Activated CD8-positive, alpha-beta memory T cell treated with anti-CD3 and anti-CD28 coated beads for 1 hour (primary cell): ENCODE measurements at places on chromosomes 6 and 20.

DNA sequence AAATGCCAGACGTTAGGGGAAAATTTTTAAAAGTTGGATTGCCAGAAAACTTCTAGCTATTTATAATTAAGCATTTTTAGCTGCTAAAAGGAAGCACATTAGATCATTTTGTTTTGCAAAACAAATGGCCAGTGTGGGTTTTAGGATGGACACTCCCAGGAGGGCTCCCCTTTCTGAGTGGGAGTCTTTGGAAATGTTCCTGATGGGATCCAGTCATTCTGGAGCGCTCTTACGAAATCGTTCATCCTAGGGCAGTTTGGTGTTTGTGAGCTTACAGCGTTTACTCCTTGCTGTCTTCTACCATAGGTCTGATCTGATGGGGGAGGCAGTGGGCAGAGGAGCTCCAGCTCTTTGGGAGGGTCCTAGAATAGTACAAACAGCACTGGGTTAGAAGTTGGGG, 14.7 kb downstream of the GNAS start:
- no peak for DNase-seq

GRCh38 chr20:54223751-54224150, 15.9 kb downstream of the PFDN4 start:
- DNase-seq, result no peak

DNA sequence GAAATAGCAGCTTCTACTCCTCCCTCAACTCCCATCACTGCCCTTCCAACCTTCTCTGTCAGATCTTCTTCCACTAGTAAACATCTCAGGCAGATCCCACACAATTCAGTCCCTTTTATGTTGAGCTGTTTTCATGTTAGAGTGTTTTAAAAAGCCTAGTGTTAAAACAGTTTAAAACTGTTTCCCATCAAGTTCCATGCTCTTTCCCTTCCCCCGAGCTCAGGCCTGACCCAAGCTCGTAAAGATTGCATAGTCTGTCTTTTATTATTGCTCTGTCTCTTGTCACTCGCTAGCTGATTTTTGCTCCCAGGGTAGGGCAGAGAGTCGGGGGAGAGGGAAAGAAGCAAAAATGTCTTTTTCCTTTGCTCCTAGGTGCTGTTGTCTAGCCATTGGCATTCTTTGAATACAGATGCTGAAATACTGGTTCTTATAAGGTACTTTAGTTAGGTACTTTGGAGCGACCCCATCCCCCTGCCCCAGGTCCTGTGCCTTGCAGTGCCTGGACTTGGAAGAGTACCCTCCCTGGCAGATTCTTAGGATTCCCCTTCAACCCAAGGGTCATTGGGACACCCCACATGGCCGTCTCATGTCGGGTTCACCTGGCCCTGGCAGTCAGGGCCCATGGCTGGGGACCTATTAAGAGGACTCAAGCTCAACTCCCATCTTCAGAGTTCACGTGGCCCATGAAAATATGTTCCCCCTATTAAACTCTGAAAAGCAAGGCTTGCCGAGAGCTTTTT, 101.2 kb upstream of the ARMC2 start:
- no peak for DNase-seq

- DNase-seq, result no peak
Measured at GRCh38 chr20:57998276-57998675, 230.2 kb downstream of the ANKRD60 start.

- no peak for DNase-seq
Measured at GRCh38 chr6:99590728-99591672, 15.6 kb upstream of the PRDM13 start.

- DNase-seq, result no peak
Measured at GRCh38 chr6:82589509-82590206, 226.0 kb downstream of the TPBG start.

DNA sequence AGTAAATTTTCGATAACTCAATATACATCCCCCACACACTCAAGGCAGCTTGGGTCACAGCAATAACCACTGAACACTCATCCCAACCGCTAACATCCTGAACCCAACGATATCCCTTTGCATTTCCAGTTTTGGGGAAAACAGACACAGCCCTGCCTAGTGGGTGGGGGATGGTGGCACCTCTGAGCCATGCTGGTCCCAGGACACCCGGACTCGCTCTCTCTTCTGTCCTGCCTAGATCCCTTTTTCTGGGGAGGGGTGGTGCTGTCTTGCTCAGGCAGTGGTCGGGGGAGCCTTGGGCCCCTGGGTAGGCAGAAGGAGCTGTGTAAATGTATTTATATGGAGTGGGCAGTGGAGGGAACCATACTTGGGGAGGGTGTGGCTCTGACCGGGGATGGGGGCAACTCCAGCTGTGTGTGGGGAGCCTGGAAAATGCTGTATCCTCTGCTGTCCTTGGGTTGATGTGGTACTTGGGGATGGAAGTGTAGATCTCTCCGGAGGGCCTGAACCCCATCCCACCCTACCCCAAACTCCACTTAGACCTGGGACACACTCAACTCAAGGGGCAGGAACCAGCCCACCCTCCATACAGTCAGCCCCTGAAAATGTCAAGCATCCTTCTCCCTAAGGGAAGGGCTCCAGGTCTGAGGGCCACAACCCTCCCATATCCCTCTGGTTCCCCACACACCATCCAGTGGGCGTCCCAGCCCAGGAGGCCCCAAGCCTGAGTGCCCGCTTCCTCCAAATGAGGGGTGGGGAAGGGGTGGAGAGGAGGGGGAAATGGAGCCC, 23.7 kb upstream of the SLC22A7 start:
- DNase-seq, result no peak

GRCh38 chr6:105838171-105838570, 248.0 kb upstream of the PRDM1 start:
- no peak for DNase-seq

DNA sequence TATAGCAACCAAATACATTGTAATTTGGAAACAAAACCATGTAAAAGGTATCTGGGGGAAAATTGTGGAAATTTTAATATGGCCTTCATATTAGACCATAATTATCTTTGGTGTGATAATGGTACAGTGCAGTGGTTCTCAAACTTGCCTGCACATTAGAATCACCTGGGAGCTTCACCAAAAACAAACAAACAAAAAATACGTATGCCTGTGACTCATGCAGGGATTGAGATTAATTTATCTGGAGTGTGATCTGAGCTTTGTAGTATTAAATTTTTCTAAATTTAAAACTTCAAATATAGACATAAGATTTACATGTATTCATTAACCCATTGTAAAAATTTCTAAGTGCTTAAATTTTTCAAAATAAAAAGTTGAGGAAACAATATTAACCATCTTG, 31.5 kb downstream of the ARHGAP18 start:
- no peak for DNase-seq

DNA sequence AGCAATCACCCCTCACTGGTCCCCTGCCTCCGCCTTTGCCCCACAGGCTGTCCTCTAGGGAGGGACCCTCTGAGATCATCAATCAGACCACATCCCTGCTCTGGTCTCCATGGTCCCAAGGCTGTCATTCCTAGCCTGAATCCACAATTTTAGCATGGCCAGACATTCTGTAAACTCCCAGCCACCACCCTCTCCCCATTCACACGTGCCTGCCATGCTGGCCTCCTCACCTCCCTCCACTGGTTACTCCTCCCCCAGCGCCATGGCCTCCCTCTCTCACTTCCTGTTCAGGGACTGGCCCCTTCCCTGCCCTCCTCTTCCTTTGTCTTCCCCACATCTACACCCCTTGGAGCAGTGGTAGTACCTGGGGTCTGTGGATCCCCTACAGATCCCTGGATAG, 150.7 kb upstream of the MLN start:
- DNase-seq, result no peak

DNA sequence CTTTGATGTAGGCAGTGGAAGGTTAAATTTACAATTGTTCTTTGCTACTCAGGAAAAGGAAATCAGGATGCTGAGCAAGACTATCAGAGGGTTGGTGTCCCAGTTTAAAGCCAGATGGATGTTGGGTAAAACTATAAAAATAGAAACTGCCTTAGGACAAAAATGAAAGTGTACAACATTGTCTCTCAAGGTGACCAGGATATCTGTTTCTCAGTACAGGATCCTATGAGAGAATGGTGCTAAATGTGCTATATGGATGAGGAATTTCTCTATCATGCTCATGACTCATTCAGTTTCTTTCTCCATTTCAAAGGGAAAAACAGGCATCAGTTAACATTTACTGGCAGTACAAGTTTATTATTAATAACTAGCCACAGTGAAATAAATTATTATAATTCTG, 534.2 kb upstream of the GJE1 start:
- no peak for DNase-seq

GRCh38 chr20:58264271-58264670, 35.8 kb upstream of the ANKRD60 start:
- no peak for DNase-seq

DNA sequence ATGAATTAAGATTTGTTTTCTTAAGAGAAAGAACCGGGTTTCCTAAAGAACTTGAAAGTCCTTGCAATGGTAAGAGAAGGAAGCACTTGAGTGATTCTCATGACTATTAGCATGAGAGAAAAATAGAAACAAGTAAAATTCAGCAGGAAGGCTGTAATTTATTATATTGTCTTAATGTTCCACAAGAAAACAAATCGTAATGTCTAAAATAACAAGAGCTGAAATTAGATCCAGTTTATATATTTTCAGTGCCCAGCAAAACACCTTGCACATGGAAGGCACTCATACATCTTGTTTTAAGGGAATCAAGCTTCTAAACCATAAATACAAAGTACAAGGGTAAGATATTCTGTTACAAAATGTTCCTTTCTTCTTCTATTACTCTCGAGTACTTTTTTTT, 229.4 kb upstream of the PLN start:
- DNase-seq, result no peak

GRCh38 chr6:142307963-142308748, 6.3 kb downstream of the ADGRG6 start:
- no peak for DNase-seq

DNA sequence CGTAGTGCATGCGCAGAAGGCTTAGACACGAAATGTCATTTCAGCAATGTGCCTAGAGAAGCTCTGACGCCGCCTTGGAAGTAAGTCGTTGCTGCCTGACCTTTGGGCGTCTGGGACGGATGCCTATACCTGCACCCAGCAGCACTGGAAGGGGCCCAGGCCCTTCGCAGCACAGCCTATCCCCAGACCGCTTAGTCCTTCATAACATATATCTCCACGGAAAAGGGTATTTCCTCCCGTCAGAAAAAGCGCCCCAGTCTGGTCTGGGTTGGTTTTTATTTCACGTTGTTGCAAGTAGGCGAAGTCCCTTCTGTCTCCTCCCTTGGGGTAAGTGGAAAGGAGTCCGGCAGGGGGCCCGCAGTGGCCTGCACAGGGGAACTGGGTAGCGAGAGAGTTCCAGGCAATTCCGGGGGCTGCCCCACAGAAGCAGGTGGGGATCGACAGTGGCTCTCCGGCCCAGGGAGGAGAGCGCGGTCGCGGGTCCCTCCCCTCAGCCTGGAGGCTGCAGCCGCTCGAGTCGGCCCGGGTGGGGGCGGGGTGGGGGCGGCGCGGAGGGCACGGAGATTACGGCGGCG, 559 bp upstream of the EYA4 start:
- no peak for DNase-seq

- no peak for DNase-seq
Measured at GRCh38 chr6:71268735-71269437, 19.7 kb upstream of the OGFRL1 start.

GRCh38 chr6:109237077-109237985, 142.0 kb downstream of the CEP57L1 start:
- DNase-seq, result no peak

GRCh38 chr6:683742-684440, 9.0 kb downstream of the EXOC2 start:
- DNase-seq, result no peak
